Thymus (tissue), 14 donors: ENCODE measurements at places on chromosomes 3 and 15. TPM values are rescaled to one million over a fixed set of nuclear protein-coding genes. Genes with fewer than 3 reads are reported as not detected.

DNA sequence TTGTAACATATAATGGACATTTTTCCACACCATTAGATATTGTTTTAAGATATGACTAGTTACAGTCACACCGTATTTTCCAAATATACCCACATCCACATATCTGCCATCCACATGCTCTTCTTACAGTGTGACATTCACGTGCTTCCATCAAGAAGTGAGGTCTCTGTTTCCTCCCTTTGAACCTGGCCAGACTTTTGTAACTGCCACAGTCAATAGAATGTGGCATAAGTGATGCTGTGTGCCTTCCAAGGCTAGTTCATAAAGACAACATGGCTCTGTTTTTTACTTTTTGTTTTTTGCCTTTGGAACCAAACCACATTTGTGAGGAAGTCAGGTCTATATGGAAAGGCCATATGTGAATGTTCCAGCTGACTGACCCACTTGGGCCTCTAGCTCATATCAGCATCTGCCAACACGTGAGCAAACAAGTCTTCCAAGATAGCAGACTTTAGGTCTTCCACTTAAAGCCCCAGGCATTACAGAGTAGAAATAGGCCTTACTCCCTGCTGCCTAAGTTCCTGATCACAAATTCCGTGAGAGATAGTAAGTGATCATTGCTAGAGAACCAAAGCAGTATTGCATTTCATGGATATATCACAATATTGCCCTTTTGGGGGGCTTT lies 27.1 kb downstream of the EIF1B start:
- no peaks in the 10 kb centered on the region for H3K4me1 ChIP-seq
- H3K4me3 ChIP-seq: no peak overlapping the region
- no peak overlapping the region for H3K27ac ChIP-seq
- no peak for DNase-seq
- no peaks in the 10 kb centered on the region for H3K36me3 ChIP-seq
- H3K27me3 ChIP-seq: no peaks in the 10 kb centered on the region

GRCh38 chr3:36615861-36616260 lies 148.5 kb downstream of the DCLK3 start:
- no peaks in the 10 kb centered on the region for H3K4me1 ChIP-seq
- H3K4me3 ChIP-seq: no peak overlapping the region

- H3K4me1 ChIP-seq: peaks cover 20% of the 10 kb centered on the region
- H3K27ac ChIP-seq: peak overlapping the region; percentile 46
- H3K27me3 ChIP-seq: no peaks in the 10 kb centered on the region
- no peak for DNase-seq
Measured at GRCh38 chr3:129014148-129014547, 13.0 kb downstream of the EFCC1 start.

- H3K4me3 ChIP-seq: no peak overlapping the region
- H3K4me1 ChIP-seq: no peaks in the 10 kb centered on the region
- H3K36me3 ChIP-seq: no peaks in the 10 kb centered on the region
- DNase-seq: no peak
- no peak overlapping the region for H3K27ac ChIP-seq
- no peaks in the 10 kb centered on the region for H3K27me3 ChIP-seq
Measured at GRCh38 chr3:112908252-112908651, 61.6 kb upstream of the CD200R1L start.

GRCh38 chr15:77688266-77688665 lies 55.6 kb upstream of the LINGO1 start:
- no peaks in the 10 kb centered on the region for H3K36me3 ChIP-seq
- H3K27me3 ChIP-seq: peaks cover 5% of the 10 kb centered on the region
- H3K27ac ChIP-seq: no peak overlapping the region
- no peak for DNase-seq
- no peaks in the 10 kb centered on the region for H3K4me1 ChIP-seq
- no peak overlapping the region for H3K4me3 ChIP-seq

- H3K27me3 ChIP-seq: no peaks in the 10 kb centered on the region
- no peak overlapping the region for H3K4me3 ChIP-seq
Measured at GRCh38 chr15:57060799-57061198, 142.4 kb downstream of the TCF12 start.

GRCh38 chr3:35871009-35871408 lies 231.7 kb downstream of the ARPP21 start:
- H3K27ac ChIP-seq: no peak overlapping the region
- no peak for DNase-seq
- no peaks in the 10 kb centered on the region for H3K27me3 ChIP-seq
- no peaks in the 10 kb centered on the region for H3K36me3 ChIP-seq
- H3K4me3 ChIP-seq: no peak overlapping the region

- H3K4me1 ChIP-seq: peaks cover 7% of the 10 kb centered on the region
- no peak for DNase-seq
Measured at GRCh38 chr3:72436863-72437592, 411.2 kb downstream of the SHQ1 start.

DNA sequence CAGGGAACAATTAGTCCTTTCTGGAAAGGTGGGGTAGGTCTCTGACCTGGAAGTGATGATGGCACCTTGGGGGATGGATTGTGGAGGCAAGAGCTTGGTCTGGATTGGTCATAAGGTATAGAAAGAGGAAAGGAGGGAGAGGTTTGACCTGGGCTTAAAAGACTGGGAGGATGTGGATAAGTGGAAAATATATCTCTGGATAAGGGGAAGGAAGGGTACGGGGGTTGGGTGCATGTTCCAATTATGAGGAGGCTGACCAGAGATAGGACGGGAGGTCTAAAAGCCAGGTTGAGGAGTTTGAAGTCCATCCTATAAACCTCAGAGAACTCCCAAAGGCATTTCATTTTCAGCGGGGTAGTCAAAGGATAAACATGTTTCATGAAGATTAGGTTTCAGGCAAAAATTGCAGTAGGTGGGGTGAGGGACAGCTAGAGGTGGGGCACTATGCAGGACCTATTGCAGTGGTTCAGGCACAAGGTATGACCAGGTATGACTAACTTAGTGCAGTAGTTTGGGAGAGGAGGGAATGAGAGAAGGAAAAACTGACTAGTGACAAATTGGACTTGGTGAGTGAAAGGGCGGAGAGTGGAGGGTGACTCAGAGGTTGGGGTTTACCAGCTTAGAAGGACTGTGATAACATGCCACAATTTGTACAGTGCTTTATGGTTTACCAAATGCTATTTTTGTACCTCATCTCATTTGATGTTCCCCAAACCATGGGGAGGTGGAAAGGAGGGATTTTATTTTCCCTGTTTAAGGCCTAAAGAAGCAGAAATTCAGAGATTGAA lies 10.7 kb downstream of the PDE8A start:
- H3K36me3 ChIP-seq: no peaks in the 10 kb centered on the region
- H3K4me1 ChIP-seq: no peaks in the 10 kb centered on the region
- H3K4me3 ChIP-seq: no peak overlapping the region
- no peak overlapping the region for H3K27ac ChIP-seq
- no peaks in the 10 kb centered on the region for H3K27me3 ChIP-seq
- no peak for DNase-seq

DNA sequence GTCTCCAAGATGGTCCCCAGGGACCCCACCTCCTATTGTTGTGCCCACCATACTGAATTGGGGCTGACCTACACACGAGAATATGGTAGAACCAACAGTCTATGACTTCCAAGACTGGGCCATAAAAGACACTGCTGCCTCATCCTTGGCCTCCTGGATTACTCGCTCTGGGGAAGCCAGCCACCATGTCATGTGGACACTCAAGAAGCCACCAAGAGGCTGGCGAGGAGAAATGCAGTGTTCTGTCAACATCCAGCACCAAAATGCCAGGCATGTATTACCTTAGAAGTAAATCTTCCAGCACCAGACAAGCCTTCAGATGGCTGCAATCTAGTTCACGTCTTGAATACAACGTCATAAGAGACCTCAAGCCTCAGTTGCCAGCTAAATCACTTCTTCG lies 17.1 kb upstream of the TPM1 start:
- DNase-seq: no peak
- H3K4me1 ChIP-seq: no peaks in the 10 kb centered on the region
- no peaks in the 10 kb centered on the region for H3K36me3 ChIP-seq

- no peak overlapping the region for H3K4me3 ChIP-seq
- no peak overlapping the region for H3K27ac ChIP-seq
- no peaks in the 10 kb centered on the region for H3K36me3 ChIP-seq
- DNase-seq: no peak
Measured at GRCh38 chr3:25044762-25045710, 383.0 kb upstream of the RARB start.

DNA sequence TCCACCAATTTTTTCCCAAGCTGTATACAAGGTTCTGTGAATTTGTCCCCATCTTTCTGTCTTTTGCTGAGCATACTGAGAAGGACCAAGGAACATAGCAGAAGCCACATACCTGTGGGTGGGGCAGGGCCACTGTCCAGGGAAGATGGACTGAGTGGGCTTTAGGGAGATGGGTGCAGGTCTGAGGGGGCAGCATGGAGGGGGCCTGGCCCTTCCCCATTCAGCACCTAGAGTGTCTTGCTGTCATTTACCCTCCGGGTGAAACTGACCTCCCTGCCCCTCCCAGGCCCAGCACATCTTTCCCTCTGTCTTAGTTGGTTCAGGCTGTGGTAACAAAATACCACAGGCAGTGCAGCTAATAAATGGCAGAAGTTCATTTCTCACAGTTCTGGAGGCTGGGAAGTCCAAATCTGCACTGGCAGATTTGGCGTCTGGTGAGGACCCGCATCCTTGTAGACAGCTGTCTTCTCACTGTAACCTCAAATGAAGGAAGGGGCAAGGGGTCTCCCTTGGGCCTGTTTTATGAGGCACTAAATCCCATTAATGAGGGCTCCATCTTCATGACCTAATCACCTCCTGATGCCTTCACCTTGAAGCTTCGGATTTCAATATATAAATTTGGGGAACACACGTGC lies 180.0 kb upstream of the SMAD3 start:
- no peaks in the 10 kb centered on the region for H3K4me1 ChIP-seq
- no peak overlapping the region for H3K27ac ChIP-seq
- no peak overlapping the region for H3K4me3 ChIP-seq
- no peaks in the 10 kb centered on the region for H3K36me3 ChIP-seq
- H3K27me3 ChIP-seq: peaks cover 4% of the 10 kb centered on the region

GRCh38 chr3:183099026-183099837 lies at the start of gene MCCC1:
TSS of gene MCCC1 (minus strand) at chr3:183099496. CDS start at chr3:183099440, 56 bp downstream.
- no peaks in the 10 kb centered on the region for H3K4me1 ChIP-seq
- H3K4me3 ChIP-seq: peak within 1 kb of the TSS; percentile 90
- no peaks in the 10 kb centered on the region for H3K27me3 ChIP-seq
- H3K27ac ChIP-seq: peak within 1 kb of the TSS; percentile 89
- no peaks in the 10 kb centered on the region for H3K36me3 ChIP-seq

GRCh38 chr3:171711461-171712170 lies 98.7 kb downstream of the PLD1 start:
- H3K27me3 ChIP-seq: no peaks in the 10 kb centered on the region
- H3K4me3 ChIP-seq: no peak overlapping the region
- DNase-seq: no peak
- no peaks in the 10 kb centered on the region for H3K36me3 ChIP-seq
- no peaks in the 10 kb centered on the region for H3K4me1 ChIP-seq

- no peaks in the 10 kb centered on the region for H3K27me3 ChIP-seq
- no peak overlapping the region for H3K27ac ChIP-seq
- DNase-seq: no peak
- no peaks in the 10 kb centered on the region for H3K4me1 ChIP-seq
- no peak overlapping the region for H3K4me3 ChIP-seq
Measured at GRCh38 chr3:17278006-17278405, 393.3 kb downstream of the PLCL2 start.

- H3K36me3 ChIP-seq: no peaks in the 10 kb centered on the region
- DNase-seq: no peak
- H3K27me3 ChIP-seq: no peaks in the 10 kb centered on the region
- H3K27ac ChIP-seq: no peak overlapping the region
Measured at GRCh38 chr15:39246523-39246922, 334.4 kb upstream of the THBS1 start.

GRCh38 chr15:69415381-69415780 lies 1.2 kb downstream of the KIF23 start:
- no peaks in the 10 kb centered on the region for H3K27me3 ChIP-seq
- H3K27ac ChIP-seq: no peak overlapping the region
- no peak for DNase-seq
- peak overlapping the region; percentile 71 for H3K4me3 ChIP-seq
- peaks cover 23% of the 10 kb centered on the region for H3K36me3 ChIP-seq
- H3K4me1 ChIP-seq: peaks cover 4% of the 10 kb centered on the region

DNA sequence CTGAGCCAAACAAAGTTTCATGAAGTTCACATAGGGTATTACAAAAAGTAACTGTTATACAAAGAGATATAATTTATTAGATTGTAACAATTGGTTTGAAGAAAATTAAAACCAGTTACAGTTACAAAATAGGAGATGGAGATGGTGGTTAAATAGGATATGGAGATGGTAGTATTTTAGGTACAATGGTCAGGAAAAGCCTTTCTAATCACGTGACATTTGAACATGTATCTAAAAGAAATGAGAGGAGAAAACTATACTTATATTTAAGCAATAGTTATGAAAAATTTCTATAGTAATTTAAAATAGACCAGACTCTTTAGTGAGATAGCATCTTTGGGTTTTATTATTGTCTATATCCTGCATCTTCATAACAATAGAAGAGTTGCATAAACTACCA lies 312.9 kb downstream of the RBMS3 start:
- H3K27ac ChIP-seq: no peak overlapping the region
- no peaks in the 10 kb centered on the region for H3K36me3 ChIP-seq
- DNase-seq: no peak
- no peak overlapping the region for H3K4me3 ChIP-seq

DNA sequence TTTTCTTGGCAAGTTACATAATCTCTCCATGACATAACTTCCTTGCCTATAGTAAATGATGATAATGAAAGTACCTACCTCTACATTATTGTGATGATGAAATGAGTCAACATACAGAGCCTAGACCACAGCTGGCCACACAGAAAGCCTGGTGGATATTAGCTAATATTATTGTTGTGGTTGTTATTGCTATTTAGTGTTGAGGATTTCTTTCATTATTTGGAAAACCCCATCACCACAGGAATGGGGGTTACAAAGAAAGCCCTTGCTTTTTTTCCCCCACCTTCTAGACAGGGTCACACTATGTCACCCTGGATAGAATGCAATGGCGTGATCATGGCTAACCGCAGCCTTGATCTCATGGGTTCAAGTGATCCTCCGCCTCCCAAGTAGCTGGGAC lies 125.0 kb downstream of the PDZRN3 start:
- H3K4me1 ChIP-seq: no peaks in the 10 kb centered on the region
- no peak overlapping the region for H3K4me3 ChIP-seq
- peaks cover 2% of the 10 kb centered on the region for H3K27me3 ChIP-seq
- no peak for DNase-seq

DNA sequence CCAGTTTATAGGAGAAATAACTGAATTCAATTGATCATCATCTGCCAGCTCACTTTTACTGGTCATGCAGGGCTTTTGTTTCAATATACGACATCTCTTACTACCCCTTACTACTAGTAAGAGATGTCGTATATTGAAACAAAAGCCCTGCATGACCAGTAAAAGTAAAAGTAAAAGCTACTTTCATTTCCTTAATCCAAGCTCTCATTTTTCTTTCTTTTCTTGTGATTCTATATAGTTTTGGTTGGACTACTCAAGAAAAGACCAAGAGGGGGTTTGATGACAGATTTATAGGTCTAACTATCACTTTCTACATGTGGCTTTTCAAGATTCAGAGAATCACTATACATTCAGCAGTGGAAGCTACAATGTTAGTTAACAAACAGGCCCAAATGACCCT lies 1237.3 kb downstream of the ROBO2 start:
- H3K4me3 ChIP-seq: no peak overlapping the region
- no peaks in the 10 kb centered on the region for H3K27me3 ChIP-seq
- H3K36me3 ChIP-seq: no peaks in the 10 kb centered on the region

- H3K27me3 ChIP-seq: no peaks in the 10 kb centered on the region
- H3K4me1 ChIP-seq: peaks cover 12% of the 10 kb centered on the region
- DNase-seq: no peak
Measured at GRCh38 chr3:17050071-17050470, 165.3 kb downstream of the PLCL2 start.

The OR5K2 gene
- not detected for total RNA-seq

The RPL35A gene
- 2,167 TPM for total RNA-seq

The ZNF148 gene
- total RNA-seq: 34.2 TPM

The SLC22A13 gene
- 0.09 TPM for total RNA-seq

The FBXL2 gene
- total RNA-seq: 1.9 TPM

The CELSR3 gene
- 0.38 TPM for total RNA-seq

The ALDH1L1 gene
- 0.85 TPM for total RNA-seq

The GJD2 gene
- 0.14 TPM for total RNA-seq

The LRTM1 gene
- total RNA-seq: 0.47 TPM
